ENCODE measurements at places on chromosomes 6 and 20.

- DNase-seq: no peak
Measured at GRCh38 chr6:72788188-72788587, 166.3 kb downstream of the KCNQ5 start.

- DNase-seq: no peak
Measured at GRCh38 chr6:157172830-157173536, 150.3 kb downstream of the TMEM242 start.

DNA sequence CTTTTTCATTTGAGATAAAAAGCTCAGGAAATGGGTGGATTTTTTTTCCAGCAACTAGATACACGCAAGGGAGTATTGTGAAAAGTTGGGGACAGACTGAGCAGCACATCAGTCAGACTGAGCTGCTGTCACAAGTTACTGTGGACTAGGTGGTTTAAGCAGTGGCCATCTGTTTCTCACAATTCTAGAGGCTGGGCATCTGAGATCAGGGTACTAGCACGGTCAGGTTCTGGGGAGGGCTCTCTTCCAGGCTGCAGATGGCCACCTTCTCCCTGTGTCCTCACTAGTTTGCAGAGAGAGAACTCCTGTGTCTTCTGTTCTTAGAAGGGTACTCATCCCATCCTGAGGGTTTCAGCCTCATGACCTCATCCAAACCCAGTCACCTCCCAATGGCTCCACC, 178.3 kb downstream of the SYNDIG1 start:
- no peak for DNase-seq

DNA sequence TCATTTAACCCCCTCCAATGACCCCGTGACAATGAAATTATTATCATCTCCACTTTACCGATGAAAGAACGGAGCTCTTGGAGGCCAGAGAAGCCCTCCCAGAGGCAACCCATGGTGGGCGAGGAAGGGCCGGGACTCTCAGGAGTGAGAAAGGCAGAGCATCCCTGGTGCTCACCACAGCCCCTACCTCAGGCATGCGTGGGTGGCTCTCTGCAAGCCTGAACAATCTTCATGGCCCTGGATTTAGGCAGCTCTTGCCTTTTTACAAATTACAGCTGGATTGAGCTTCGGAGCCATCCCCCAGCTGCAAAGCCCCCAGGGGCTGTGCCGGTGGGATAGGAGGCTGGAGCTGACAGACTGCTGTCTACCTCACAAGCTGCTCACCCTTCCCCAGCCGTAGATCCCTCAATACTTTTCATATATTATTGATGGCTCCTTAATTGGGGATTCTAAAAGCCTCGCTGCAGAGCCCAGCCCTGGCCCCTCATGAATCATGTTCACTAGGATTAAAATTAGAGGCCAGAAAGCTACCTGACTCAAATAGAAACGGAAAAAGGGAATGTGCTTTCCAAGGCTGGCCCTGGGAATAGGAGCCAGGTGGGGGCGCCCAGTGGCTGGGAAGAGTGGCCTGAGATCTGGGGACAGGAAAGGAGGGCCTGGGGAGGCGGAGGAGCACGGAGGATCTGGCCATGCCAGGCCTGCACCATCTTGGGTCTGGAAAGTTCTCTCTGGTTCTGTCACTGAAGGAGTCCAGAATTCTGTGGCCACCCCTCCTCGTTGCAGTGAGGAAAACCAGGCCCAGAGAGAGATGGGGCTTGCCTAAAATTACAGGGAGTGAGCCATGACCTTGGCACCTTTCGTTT, 29.1 kb downstream of the CPNE5 start:
- DNase-seq: no peak

GRCh38 chr6:15299430-15300131, 53.7 kb downstream of the JARID2 start:
- peak; percentile 38 for DNase-seq

DNA sequence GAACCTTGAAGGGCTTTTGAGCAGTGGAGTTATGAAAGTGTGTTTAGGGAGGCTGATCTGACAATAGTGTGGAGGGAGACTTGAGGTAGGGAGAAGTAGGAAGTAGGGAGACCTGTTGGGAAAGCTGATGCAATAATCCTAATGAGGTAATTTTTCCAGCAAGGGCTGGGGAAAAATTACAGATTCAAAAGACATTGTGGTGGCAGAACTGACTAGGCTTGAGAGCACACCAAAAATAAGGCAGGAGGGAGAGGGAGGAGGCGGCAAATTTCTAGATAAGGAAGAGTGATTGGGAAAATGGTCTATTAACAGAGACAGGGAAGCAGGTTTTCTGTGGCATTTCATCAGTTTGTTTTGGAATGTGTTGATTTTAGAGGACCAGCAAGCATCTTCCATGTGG, 5.5 kb downstream of the PRRT1 start:
- no peak for DNase-seq

GRCh38 chr6:55902796-55903195, 27.4 kb upstream of the BMP5 start:
- no peak for DNase-seq

DNA sequence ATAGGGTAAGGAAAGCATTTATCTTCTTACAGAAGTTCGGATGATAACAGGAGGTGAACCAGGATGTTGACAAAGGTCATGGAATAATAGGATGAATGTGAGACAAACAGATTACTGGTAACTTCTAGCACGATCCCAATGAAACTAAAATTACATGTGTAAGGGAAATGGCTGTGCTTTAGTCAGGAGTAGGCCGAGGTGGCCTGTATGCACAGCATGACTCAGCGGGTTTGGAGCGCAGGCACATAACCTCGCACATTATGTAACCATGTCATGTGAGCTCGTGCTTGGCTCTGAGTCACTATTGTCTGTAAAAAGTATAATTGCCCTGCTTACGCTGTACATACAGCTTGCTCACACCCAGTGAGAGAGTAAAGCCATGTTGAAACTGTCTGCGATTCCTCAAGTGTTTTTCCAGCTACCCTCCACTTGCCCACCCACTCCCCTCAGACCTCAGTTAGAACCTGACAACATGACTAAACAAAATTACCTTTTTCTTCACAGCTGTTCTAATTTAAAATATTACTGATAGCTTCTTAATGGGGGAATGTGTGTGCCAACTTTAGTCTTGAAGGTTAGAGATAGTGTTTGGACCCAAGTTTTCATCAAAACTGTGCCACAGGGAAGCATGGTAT, 8.2 kb downstream of the CYB5R4 start:
- DNase-seq: peak; percentile 17

GRCh38 chr20:17500826-17501225, 30.4 kb downstream of the BFSP1 start:
- DNase-seq: no peak

- no peak for DNase-seq
Measured at GRCh38 chr6:4240148-4240547, 104.8 kb upstream of the ECI2 start.

DNA sequence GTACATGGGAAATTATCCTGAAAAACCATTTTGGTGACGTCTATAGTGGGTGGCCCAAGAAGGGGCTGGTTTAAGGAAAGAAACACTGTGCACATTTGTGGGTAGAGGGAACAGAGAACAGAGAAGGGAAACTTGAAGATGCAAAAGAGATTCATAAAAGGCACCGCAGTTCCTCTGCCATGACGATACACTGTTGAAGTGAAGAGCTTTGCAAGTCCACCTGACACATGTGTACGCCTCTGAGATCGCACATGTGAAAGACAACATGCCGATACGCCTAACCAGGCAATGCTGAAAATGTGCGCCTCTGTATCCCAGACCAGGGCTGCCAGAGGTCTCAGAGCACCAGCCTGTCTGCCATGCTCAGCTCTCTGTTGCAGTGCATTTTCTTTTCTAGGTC, 180.9 kb downstream of the KIF16B start:
- no peak for DNase-seq

- no peak for DNase-seq
Measured at GRCh38 chr20:9837634-9838033, 1.2 kb downstream of the PAK5 start.

DNA sequence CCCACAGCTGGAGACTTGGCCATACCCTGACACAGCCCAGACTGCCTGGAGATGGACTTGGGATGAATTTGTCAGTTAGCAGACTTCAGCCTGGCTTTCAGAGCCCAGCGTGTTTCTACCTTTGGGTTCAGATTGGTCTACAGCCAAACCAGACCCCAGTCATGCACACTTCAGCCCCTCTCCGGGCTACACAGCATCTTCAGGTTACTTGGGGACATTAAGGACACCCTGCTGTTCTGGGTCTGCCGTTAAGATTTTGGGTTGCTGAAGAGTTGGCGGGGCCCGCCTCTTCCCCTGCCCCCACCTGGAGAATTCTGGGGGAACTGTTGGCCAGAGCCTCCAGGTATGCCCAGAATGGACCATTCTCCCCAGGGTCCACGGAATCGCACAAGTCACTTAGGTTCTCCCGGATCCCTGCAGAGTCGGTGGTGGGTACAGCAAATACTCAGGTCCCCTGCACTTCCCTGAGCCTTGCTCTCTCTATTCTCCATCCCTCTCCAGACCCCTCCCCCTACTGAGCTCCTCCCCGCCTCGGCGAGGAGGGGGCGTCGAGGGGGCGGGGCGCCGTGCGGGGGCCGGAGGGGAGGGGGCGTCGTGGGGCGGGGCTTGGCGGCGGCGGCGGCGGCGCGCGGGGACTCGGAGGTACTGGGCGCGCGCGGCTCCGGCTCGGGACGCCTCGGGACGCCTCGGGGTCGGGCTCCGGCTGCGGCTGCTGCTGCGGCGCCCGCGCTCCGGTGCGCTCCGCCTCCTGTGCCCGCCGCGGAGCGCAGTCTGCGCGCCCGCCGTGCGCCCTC, at the start of gene PTK7:
PTK7 (plus strand) TSS at position 645 of the 794 bp plus-strand sequence. CDS start 175 bp downstream, outside the sequence.
- peak; percentile 62 for DNase-seq

DNA sequence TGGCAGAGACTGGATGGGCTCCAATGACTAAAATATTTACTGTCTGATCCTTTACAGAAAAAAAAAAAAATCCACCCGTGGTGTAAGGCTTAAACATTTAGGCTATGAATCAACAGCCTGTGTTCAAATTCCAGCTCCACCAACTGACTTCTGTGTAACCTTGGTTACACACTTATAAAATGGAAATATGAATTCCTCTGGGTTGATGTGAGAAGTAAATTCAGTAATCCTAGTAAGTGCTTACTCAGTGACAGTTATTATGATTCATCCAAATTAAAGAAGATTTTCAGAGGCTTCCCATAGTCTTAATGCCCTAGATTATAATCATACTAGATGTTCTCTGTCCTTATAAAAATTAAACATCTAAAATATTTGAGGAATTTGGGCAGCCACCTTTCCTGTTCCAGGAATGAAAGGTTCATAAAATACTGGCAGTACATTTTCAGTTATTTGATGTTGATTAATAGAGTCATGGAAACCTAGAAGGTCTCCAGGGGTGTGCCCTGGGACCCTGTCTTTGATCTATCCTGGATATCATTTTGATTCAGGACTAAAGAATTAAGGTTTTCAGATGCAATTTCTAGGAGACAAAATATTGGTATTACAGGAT, 180.3 kb upstream of the ZNF217 start:
- DNase-seq: no peak

DNA sequence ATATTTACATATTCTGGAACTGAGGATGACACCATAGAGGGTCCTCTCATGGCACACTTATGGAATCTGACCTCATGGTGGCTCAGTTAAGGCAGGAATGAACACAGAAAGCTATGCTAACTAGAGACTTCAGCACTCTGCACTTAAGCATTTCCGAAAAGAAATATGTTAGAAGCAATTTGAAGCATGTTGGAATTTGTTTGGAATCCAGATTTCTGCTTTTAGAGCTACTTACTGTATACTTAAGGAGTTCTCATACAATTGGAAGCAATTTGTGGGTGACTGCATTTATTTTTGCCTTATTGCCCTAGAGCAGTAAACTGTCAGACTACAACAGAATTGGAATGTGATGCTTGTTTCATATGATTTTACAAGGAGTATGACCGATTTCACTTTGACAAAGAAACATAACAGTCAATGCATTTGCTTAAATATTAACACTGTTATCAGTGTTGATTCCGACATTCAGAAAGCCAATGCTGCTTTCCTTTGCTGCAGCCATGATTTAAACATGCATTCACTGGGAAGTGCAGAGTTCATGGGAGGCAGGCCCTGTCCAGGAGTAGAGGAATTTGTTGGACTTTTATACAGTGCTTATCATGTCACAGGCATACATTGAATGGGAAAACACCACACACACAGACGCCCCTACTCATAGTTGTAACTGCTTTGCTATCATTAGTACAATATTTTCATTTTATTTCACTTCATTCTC, 244.4 kb downstream of the SAMD5 start:
- DNase-seq: no peak

DNA sequence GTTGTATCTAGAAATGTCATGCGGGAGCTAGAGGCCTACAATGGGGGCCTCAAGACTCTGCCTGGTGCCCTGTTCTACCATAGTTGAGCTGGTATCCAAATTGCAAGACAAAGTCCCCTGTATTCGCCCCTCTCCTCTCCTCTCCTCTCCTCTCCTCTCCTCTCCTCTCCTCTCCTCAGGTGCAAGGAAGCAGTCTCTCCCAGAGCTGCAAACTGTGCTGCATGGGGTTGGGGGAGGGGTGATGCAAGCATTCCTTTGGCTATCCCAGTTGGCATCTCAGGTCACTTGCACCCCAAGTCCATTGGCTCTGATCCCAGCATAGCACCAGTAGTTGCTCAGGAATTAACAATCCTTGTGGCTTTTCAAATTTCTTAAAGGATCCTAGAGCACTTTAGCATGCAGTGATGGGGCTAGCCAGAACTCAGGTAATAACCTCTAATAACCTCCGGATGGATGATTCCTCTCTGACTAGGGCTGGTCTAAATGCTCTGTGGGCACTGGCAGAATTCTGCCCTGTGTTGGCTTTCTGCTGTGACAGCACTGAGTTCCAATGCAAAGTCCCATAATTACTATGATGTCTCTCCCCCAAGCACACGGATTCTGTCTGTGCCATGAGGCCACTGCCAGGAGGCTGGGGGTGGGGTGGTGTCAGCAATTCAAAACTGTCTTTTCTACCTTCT, 35.3 kb downstream of the TAF11 start:
- no peak for DNase-seq

- DNase-seq: no peak
Measured at GRCh38 chr20:60144404-60144803, 186.2 kb downstream of the CDH26 start.

DNA sequence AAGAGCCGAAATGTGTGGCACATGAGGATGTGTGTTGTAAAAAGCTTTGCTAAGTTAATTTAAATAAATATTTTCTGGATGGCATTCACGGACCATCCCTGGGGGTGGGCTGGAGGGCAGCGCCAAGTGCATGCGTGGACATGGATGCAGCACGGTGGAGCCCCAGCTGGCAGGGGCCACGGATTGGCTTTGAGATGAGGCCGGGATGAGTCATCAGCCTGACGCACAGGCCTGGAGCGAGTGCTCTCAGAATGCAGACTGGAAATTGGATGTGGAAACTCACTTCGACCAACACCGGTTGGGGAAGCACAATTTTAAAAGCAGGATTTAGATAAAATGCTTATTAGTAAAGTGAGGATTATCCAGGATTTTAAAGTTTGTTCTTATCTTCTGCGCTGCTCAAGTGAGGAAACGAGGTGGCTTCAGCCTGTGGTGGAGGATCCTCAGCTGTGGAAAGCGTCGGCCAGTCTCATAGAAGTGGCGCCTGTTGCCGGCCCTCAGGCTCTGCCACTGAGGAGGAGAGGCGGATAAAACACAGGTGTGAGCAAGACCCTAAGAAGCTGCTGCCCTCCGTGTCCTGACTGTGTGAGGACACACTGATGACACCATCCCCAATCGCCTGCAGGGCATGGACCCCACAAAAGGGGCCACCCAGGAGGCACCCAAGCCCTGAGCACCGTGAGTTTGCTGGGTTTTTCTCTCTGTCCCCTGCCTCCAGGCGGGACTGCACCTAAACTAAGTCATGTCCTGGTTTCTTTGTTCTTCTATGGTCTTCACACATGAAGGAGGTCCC, 279.7 kb downstream of the CDH4 start:
- DNase-seq: no peak

All from stimulated activated CD4-positive, alpha-beta T cell treated with anti-CD3 and anti-CD28 coated beads, Interleukin-2, amount 100 ng/mL, for 24 hours (primary cell).